Immature natural killer cell (primary cell): ENCODE measurements at places on chromosomes 13 and 19. TPM values are rescaled to one million over a fixed set of nuclear protein-coding genes. Genes with fewer than 3 reads are reported as not detected.

DNA sequence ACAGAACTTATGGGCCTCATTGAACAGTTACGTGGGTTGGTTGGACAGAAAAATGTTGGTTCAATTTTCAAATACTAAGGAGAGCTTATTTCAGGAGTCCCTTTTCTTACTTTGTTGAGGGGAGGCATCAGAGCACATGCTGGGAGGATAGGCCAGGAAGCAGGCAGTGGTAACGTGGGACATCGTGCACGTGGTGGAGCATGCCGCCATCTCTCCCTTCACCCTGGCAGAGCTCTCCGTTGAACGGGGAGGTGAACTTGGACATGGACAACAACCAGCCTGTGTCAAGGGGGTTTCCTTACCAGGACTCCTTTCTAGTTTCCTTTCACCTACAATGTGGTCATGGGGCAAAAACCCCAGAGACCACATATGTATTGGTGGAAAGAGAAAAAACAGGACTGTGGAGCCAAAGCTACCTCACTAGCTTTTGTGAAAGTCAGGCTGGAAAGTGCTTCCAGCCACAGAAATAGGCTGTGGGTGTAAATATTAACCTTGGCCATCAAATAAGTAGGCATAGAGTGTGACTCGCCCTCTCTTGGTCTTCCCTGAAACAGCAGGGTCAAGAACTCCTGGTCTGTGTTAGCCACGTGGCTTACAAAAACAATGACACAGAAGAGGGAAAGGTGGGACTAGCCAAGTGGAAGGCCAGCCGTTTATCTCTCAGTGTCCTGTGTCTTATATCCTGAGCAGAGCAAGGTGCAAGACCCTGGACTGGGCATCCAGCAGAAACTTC lies 14.4 kb downstream of the MICOS13 start:
- peaks cover 6% of the 10 kb centered on the region for H3K4me1 ChIP-seq
- peak overlapping the region; percentile 64 for H3K27ac ChIP-seq
- H3K36me3 ChIP-seq: peaks cover 3% of the 10 kb centered on the region
- DNase-seq: no peak

- H3K27ac ChIP-seq: no peak overlapping the region
- H3K4me3 ChIP-seq: no peak overlapping the region
- DNase-seq: no peak
- H3K27me3 ChIP-seq: no peaks in the 10 kb centered on the region
- H3K36me3 ChIP-seq: peaks cover 29% of the 10 kb centered on the region
- peaks cover 3% of the 10 kb centered on the region for H3K4me1 ChIP-seq
Measured at GRCh38 chr19:16233081-16233776, 35.5 kb downstream of the AP1M1 start.

DNA sequence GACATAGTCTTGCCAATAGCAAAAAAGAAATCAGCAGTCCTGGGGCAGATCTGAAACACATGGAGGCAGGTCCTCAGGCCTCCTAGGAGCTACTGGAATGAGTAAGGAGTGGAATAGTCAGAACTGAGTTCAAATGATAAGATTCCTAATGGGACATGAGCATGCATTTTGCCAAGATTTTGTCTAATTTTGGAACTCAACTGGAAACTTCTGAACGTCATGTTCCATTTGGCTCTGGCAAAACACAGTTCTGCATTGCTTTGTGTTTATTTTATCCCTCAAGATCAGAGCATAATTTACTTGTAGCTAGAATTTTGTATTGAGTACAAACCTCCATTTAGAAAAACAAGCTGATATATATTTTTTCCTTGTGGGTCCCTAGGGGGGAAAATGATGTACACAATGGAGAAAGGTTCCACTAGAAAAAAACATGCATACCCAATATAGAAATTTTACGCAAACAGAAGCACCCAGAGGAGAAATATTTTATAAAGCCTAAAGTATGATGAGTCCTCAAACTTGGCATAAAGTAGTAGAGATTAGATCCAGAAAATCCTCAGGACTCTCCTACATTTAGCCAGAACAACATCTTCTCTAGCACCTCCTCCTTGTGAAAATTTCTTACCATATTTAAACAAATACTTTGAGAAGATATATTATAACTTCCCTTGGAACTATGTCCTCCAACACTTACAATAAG lies 149.0 kb upstream of the SERP2 start:
- no peak overlapping the region for H3K4me3 ChIP-seq
- H3K36me3 ChIP-seq: no peaks in the 10 kb centered on the region
- no peak overlapping the region for H3K27ac ChIP-seq
- H3K4me1 ChIP-seq: no peaks in the 10 kb centered on the region
- H3K27me3 ChIP-seq: no peaks in the 10 kb centered on the region

DNA sequence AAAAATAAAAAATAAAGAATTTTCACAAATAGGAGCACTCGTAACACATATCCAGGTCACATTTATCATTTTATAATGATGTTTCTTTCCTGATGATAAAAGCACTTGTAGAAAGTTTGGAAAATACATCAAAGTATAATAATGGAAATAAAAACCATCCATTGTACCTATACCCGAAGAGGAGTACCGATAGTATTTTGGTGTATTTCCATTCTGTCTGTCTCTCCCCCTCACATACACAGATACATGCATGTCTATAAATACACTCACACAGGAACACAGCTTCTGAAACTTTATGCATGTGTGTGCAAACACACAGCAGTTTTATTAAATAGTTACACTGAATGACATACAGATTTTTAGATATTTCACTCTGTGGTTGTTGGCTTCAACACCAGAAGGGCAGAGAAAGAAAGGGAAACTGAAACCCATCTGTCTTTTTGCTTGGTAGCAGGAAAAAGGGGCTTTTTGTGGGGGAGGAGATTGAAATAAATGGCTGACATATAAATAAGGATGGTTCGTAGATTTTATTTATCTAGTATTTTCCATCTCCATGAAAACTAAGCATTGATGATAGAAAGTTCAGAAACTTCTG lies 114.8 kb downstream of the LRCH1 start:
- peaks cover 5% of the 10 kb centered on the region for H3K36me3 ChIP-seq
- DNase-seq: peak; percentile 65
- peak overlapping the region; percentile 87 for H3K4me3 ChIP-seq
- H3K27me3 ChIP-seq: no peaks in the 10 kb centered on the region
- peaks cover 64% of the 10 kb centered on the region for H3K4me1 ChIP-seq

DNA sequence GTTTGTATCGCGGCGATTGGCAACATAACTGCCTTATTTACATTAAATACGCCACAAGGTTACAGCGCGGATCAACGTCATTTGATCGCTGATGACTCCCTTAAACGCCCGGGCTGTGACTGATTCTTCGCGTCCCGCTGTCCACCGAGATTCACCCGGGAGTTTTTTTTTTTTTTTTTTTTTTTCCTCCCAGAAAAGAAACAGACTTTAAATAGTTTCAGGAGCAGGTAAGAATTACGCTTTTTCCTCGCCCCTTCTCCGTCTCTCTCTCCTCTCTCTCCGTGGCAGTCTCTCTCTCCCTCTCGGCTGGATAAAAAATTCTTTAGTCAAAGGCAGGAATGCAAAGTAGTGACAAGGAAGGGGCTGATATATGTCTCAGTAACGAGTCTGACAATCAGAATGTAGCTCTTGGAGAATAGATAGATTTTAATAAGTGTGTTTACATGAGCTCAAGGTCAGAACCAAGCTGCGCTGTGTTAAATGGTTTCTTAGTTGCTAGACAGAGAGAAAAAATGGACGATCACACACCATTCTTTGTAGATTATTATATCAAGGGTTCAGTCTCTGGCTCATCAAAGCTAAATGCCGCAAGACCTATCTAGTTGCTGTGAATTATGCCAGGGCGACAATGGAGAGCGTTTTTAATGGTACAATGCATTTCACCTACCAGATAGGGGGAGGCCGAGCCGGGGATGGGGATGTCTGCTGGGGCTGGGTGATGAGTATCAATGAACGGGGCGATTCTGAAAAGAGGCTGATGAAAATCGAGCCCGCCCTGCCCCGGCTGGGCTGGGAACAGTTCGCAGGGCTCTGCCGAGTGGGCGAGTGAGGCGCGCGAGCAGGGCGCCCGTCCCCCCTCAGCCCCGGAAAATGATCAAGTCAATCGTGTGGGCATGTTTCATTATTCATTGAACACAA lies 147.2 kb upstream of the ZNF536 start:
- peaks cover 30% of the 10 kb centered on the region for H3K27me3 ChIP-seq
- H3K27ac ChIP-seq: no peak overlapping the region
- peak overlapping the region; percentile 77 for H3K4me3 ChIP-seq

DNA sequence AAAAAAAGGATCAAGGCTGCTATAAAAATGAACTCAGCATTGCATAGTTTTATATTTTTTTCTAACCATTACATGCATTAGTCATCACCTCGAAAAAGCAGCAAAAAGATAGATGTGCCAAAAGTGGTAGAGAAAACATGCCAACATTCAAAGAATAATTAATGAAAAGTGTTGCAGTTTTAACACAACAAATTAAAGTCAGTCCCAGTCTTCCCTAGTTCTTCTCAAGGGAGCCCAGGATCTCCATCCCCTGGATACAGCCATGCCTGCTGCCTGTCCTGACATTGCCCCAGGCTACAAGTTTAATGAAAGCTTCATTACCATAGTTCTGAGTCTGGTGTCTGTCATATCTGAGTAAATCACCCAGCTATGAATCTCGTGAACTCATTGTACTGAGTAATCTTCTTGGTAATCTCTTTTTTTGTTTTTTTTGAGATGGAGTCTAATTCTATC lies 116.6 kb upstream of the KLF12 start:
- peaks cover 77% of the 10 kb centered on the region for H3K4me1 ChIP-seq
- H3K27me3 ChIP-seq: no peaks in the 10 kb centered on the region
- no peaks in the 10 kb centered on the region for H3K36me3 ChIP-seq
- H3K27ac ChIP-seq: peak overlapping the region; percentile 36

GRCh38 chr19:30132343-30133075 lies 190.5 kb downstream of the URI1 start:
- no peaks in the 10 kb centered on the region for H3K4me1 ChIP-seq
- H3K27me3 ChIP-seq: peaks cover 2% of the 10 kb centered on the region
- no peak overlapping the region for H3K27ac ChIP-seq
- H3K4me3 ChIP-seq: no peak overlapping the region
- H3K36me3 ChIP-seq: no peaks in the 10 kb centered on the region

GRCh38 chr19:33781996-33782395 lies 14.7 kb upstream of the KCTD15 start:
- no peak overlapping the region for H3K27ac ChIP-seq
- H3K36me3 ChIP-seq: no peaks in the 10 kb centered on the region
- H3K27me3 ChIP-seq: peaks cover 3% of the 10 kb centered on the region
- no peak overlapping the region for H3K4me3 ChIP-seq

DNA sequence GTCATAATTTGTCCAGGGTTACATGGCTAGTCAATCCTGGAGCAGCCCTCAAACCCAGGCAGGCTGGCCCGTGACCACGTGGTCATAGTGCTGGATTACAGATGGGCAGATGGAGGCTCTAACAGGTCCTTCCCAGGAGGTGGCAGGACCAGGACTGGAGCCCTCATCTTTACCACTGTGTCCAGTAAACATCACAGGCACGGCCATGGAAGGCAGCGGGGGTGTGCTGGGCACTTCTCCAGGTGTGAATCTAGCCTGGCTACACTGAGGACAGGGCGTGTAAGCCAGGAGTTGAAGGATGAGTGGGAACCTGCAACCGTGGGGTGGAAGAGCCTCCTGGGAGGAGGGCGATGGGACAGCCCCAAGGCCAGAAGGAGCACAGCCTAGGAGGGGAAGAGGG lies 6.1 kb downstream of the CIC start:
- peaks cover 8% of the 10 kb centered on the region for H3K36me3 ChIP-seq
- H3K27ac ChIP-seq: no peak overlapping the region

DNA sequence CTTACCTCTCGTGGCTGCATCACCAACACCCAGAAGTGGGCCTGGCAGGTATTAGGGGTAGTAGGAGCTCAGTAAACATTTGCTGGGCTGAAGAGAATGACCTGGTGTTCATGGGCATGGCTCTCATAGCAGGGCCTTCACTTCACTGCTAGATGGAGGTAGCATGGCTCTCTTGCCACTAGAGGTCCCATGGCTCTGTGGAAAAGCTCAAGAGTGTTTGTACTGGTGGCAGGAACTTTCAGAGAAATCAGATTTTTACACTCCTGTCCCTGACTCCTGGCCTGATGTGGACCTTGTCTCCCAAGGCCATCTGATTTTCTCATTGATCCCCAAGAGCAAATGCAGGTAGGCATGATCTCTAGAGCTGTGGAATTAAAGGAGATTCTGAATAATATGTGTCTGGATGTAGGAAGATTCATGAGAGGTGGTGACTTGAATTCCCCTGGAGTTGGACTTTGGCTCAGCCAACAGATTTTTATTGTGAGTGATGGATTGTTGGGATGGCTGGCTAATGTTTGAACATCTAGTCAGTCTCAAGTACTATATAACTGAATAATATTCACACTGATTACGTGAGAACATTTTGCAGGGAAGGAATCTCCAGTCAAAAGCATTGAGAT lies 5.7 kb downstream of the ZNF574 start:
- peaks cover 5% of the 10 kb centered on the region for H3K36me3 ChIP-seq
- no peak for DNase-seq
- H3K4me1 ChIP-seq: peaks cover 26% of the 10 kb centered on the region
- H3K4me3 ChIP-seq: no peak overlapping the region
- H3K27ac ChIP-seq: peak overlapping the region; percentile 71

GRCh38 chr13:110388108-110388943 lies 81.2 kb downstream of the COL4A2 start:
- DNase-seq: no peak
- no peak overlapping the region for H3K4me3 ChIP-seq
- H3K27ac ChIP-seq: no peak overlapping the region
- peaks cover 1% of the 10 kb centered on the region for H3K4me1 ChIP-seq

DNA sequence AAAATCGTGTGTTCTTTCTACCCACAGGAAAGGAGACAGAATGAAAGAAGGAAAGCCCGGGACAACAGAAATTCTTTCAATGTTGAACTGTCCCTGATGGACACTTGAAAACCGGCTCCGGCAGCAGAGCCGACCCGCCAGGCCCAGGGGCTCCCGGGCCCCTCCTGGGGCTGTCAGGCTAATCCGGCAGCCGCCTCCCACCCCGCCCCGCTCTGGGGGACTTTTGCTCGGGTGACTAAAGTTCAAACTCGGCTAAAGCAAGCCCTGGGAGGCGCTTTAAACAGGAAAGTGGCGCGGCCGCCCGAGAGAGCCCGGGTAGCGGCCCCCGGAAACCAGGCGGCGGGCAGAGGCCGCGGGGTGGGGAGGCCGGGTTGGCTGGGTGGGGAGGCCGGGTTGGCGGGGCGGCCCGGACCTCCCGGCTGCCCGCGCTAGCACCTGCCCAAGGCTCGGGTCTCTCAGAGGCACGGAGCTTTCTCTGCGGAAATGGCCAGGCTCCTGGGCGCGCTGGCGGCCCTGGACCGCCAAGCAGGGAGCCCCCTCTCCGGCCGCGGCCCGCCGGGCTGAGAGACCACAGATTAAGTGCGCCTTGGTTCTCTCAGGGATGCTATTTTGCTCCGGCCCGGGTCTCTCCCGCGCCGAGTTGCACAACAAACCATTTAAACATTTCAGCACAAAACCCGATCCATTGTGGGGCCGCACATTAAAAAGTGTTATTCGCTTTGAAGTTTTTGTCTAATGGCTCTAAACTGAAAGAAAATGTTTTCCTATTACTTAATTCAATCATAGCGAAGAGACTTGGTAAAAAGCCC lies 2.6 kb upstream of the GSX1 start:
- peaks cover 35% of the 10 kb centered on the region for H3K4me1 ChIP-seq
- peaks cover 50% of the 10 kb centered on the region for H3K27me3 ChIP-seq
- H3K4me3 ChIP-seq: peak overlapping the region; percentile 91
- H3K27ac ChIP-seq: no peak overlapping the region
- DNase-seq: no peak

GRCh38 chr19:51131780-51132680 lies 7.3 kb downstream of the SIGLEC9 start:
- peak overlapping the region; percentile 84 for H3K4me3 ChIP-seq
- peaks cover 91% of the 10 kb centered on the region for H3K4me1 ChIP-seq
- peaks cover 15% of the 10 kb centered on the region for H3K36me3 ChIP-seq
- peaks cover 5% of the 10 kb centered on the region for H3K27me3 ChIP-seq
- peak overlapping the region; percentile 97 for H3K27ac ChIP-seq

The ZNF575 gene
- polyA plus RNA-seq: 1.1 TPM

The ZNF285 gene
- 1.6 TPM for polyA plus RNA-seq

The CEACAM16 gene
- not detected for polyA plus RNA-seq

The IFNL1 gene
- polyA plus RNA-seq: 2.3 TPM

The SPC24 gene
- polyA plus RNA-seq: not detected

The PSG11 gene
- not detected for polyA plus RNA-seq

The ATP7B gene
- 0.19 TPM for polyA plus RNA-seq
